GM23338 (cell line): ENCODE measurements at places on chromosomes 7 and 10. TPM values are rescaled to one million over a fixed set of nuclear protein-coding genes. Genes with fewer than 3 reads are reported as not detected.

The ADRB1 gene
- total RNA-seq, result 0.24 and 0.39 TPM in 2 replicates

The NRAP gene
- not detected in 2 replicates for total RNA-seq

The SPDYE6 gene
- not detected in 2 replicates for total RNA-seq

The MACC1 gene
- total RNA-seq, result 13.4 and 14.2 TPM in 2 replicates

The AMPH gene
- total RNA-seq, result 9.4 and 10.2 TPM in 2 replicates

The LBX1 gene
- not detected in 2 replicates for total RNA-seq
